DMS79 treated with DMSO at 0.1 percent for 48 hours (cell line): ENCODE measurements at places on chromosomes 13 and 19.

- no peak for DNase-seq
Observed at GRCh38 chr13:99395436-99395835, 88.2 kb upstream of the GPR183 start.

DNA sequence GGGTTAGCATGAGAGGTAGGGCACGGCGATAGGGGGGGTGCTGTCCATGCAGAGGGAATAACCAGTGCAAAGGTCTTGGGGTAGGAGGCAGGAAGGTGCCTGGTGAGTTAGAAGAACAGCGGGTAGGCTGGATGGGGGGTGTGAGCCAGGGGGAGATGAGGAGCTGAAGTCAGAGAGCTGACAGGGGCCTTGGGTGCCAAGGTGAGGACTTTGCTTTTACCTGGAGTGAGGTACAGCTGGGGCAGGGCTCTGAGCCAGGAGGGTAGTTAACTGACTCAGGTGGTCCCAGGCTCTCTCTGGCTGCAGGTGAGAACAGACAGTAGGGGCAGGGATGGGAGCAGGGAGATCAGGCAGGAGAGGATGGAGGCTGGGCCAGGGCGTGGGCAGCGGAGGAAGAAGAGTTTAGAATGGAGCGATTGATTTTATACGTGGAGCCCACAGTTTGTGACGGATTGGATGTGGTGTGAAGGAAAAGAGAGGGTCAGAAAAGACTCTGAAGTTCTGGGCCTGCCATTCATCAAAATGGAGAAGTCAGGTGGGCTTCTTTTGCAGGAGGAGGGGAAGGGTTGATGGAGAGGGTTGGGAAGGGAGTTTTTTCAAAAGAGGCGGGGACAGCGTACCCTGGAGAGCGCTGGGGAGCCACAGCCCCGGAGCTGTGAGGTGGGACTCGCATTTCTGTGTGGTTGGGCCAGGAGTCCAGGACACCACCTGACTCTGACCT lies 1.2 kb upstream of the GRAMD1A start:
- DNase-seq: peak; percentile 82

GRCh38 chr19:1136201-1136600 lies 32.4 kb downstream of the GPX4 start:
- DNase-seq: peak; percentile 53

DNA sequence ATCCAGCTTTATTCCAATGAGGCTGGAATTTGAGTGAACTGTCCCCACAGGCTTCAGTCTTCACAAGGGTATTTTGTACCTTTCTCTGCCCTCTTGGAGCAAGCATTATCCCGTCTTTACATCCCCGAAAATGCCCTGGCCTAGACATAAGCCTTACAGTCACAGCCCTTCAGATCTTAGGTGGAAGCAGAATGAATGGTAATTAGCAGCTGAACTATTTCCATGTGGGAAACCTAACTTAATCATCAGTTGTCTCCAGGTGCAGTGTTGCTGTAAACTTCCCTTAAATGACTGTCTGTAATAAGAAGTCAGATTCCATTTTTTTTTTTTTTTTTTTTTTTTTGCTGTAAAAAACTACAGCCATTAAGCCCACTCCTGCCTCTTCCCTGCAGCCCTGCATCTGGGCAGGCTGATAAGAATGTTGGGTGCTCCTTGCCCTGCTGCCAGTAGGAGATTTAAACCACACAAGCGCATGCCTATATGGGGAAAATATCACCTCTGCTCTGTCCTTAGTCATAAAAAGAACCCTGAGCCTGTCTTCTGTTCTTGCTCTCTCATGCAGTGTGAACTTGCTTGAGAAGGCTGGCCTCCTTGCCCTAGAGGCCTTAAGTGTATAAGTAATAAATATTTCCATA lies 426.8 kb upstream of the SLITRK5 start:
- no peak for DNase-seq

DNA sequence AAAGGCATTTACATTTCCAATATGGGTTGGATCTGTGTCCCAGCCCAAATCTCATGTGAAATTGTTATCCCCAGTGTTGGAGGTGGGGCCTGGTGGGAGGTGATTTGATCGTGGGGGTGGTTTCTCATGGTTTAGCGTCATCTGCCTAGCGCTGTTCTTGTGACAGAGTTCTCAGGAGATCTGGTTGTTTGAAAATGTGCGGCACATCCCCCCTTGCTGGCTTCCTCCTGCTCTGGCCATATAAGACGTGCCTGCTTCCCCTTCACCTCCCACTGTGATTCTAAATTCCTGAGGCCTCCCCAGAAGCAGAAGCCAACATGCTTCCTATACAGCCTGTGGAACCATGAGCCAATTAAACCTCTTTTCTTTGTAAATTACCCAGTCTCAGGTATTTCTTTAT lies 126.2 kb upstream of the FNDC3A start:
- DNase-seq: no peak

GRCh38 chr19:47020992-47021496 lies 1.4 kb downstream of the NPAS1 start:
- no peak for DNase-seq

- DNase-seq: no peak
Observed at GRCh38 chr13:103615771-103616170, 549.6 kb upstream of the SLC10A2 start.

- no peak for DNase-seq
Observed at GRCh38 chr13:113545455-113545930, 39.1 kb upstream of the TFDP1 start.

DNA sequence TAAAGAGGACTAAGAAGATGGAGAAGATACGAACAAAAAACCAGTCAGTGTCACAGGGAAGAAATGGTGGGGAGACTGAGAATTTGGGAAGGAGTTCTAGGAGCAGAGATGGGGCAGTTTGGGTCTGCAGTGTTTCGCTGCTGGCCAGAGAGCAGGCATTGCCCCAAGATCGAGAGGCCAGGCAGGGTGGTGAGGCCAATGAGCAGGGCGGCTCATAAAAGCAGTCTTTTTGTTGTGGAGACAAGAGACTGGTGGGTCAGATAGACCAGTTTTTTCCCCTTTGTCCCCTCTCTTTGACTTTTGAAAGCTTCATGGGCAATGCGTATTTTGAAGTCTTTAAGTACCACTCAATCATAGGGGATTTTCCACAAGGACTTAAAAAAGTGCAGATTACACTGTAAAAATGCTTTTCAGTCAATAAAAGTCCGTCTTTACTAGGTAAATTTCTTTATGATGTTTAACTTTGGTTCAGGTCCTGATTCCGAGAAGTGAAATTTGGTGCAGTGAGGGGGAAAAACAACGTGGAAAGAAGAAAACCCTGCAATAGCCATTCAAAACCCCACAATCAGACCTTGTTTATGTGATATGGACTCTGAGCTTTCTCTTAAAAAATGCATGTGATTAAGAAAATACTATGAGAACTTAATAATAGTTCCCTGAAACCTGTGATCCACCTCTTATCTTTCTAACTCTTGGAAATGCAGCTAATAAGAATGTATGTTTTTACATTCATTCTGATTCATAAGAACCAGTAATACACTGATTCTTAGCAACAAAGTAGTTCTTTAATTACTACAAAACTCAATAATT lies 338.9 kb downstream of the KLF5 start:
- DNase-seq: no peak

DNA sequence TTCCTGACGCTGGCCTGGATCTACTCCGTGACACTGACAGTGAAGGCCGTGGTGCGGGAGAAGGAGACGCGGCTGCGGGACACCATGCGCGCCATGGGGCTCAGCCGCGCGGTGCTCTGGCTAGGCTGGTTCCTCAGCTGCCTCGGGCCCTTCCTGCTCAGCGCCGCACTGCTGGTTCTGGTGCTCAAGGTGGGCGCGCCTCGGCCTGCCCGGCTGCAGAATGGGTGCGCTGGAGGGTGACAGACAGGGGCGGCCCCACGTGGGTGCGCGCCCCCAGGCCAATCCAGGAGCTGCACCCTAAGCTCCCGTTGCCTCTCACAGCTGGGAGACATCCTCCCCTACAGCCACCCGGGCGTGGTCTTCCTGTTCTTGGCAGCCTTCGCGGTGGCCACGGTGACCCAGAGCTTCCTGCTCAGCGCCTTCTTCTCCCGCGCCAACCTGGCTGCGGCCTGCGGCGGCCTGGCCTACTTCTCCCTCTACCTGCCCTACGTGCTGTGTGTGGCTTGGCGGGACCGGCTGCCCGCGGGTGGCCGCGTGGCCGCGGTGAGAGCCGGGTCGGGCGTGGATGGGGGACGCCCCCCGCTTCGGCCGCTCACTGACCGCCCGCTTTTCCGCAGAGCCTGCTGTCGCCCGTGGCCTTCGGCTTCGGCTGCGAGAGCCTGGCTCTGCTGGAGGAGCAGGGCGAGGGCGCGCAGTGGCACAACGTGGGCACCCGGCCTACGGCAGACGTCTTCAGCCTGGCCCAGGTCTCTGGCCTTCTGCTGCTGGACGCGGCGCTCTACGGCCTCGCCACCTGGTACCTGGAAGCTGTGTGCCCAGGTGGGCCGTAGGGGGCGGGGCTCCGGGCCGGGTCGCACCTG lies 7.2 kb downstream of the ABCA7 start:
- DNase-seq: no peak
